ENCODE measurements at places on chromosomes 12 and 14. TPM values are rescaled to one million over a fixed set of nuclear protein-coding genes. Genes with fewer than 3 reads are reported as not detected.

AJUBA gene
- 5.7 TPM for total RNA-seq

CLEC1B gene
- total RNA-seq = not detected

KRT2 gene
- total RNA-seq = not detected

GSC gene
- not detected for total RNA-seq

SLC8A3 gene
- 0.06 TPM for total RNA-seq

ATP23 gene
- total RNA-seq = 6.8 TPM

A2M gene
- total RNA-seq = 503 TPM

COCH gene
- 0.38 TPM for total RNA-seq

DNA sequence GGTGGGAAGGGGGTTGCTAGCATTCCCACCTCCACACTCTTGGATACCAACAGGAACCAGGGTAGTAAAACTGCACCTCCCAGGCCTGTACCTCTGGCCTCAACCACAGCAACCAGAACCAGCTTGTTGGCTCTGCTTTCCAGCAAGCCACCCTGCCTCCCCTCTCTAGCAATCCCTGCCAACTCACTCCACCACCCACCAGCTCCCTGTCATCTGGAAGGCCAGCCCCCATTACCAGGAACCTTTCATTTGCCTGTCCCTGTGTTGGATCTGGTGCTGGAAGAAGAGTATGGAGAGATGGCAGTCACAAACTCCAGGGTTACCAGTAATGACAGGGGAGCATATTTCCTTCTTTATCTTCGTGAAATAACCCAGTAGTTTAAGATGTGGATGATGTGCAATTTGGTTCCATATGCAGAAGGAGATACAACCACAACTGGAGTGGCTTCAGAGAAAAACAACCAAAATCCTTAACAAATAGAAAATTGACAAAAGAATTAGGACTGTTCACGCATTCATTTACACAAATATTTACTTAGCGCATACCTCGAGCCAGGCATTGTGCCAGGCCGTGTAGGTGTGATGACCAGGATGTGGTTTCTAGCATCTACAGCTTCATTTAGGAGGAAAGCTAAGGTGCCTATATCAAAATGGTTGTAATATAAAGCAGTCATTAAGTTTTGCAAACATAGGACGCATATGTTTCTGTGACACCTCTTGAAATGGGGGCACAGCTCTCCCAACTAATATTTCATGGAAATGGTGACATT, 3.4 kb downstream of the B4GALNT3 start:
- DNase-seq = no peak

- DNase-seq = no peak
These were observed 87.6 kb downstream of the GCH1 start for GRCh38 chr14:54815016-54815415.

GRCh38 chr12:7142056-7142644, 12.0 kb downstream of the CLSTN3 start:
- no peak for DNase-seq

DNA sequence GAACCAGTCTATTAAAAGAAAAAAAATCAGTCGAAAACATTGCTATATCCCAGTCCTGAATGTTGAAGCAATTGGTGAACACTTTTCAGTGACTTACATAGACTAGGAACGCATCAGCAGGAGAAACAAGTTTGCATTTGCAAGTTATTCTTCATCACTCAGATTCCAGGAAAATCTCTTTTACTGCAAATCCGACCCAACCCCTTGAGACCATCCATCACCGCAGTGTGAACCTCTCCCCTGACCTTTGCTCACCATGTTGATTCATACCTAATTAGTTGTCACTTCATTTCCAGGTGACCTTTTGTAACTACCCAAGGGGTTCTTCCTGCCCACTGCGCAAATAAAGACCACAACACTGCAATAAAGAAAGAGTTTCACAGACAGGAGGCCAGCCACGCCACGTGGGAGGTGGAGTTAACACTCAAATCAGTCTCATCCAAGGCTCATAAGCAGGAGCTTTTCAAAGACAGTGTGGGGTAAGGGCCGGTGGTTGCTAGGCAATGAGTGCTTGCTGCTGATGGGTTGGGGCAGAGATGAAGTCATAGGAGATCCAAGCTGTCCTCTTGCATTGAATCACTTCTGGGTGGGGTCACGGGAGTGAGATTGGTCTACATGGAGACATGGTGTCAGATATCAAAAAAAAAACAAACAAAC, 241.3 kb upstream of the TMEM132C start:
- DNase-seq = no peak

DNA sequence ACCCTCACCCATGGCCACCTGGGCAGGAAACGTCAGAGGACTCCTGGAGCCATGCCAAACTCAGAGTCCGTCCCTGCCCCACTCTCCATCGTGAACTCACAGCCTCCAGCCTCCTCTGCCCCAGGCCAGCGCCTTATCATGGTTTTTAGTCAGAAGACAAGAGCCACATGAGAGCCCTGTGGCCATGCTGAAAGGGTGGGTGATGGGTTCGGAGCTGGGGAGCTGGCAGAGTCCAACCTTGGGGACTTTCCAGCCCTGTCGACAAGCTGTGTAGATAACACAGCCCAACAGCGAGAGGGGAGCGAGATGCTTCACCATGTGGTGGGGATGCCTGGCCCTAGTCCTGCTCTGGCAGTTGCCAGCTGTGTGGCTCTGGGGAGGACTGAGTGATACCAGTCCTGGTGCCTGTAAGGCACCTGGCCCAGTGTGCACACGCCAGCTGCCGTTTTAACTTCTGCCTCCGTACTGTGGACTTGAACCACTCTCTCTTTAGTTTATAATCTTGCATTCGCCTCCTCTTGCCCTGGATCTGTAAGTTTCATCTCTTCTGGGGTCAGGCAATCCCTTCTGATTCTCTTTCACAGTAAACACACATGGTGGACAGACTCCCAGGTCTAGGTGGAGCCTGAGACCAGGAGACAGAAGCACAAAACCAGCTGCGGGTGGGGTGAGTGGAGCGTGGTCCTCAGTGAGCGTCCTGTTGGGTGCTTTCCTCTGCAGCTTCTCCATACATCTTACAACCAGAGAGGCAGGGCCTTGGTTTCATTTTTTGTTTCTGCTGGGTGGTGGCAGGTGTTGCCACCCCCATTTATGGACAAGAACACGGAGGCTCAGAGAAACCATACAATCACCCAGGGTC, 55.3 kb downstream of the RIN3 start:
- peak; percentile 82 for DNase-seq

GRCh38 chr14:89491711-89492381, 74.8 kb upstream of the FOXN3 start:
- no peak for DNase-seq

DNA sequence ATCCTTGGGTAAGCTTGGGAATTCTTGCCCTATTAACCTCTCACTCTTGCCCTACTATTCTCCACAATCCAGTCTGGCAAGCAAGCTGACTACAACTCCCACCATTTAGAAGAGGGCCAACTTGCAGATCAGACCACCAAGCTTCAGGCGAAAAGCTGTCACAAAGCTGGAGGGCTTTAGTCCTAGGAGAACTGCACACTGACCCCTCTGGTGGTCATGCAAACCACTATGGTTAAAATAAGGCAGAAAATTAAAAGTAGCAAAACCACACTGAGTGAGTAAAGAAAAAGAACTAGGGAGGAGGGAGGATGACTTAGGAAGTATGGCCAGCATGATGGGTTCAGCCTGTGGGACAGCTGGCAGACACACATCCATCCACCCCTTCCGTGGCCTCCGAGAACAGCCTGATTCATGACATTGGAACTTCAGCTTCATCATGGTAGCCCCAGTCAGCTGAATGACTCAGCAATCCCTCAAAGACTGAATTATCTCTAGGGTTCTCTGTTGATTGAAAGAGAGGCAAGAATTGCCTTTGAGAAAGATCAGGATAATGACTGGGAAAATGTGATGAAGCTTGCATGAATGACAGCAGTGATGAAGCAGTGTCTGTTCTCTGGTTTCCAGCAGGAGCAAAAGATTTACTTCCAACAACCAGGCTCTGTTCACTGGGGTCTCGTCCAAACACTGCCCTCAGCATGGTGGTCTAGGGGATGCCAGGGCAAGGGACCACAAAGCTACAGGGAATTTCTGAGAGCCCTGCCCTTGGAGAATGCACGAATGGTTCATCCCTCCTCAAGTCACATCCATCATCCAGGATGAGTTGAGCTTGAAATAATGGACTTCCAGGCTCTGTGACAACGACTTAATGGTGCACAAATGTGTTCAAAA, 24.4 kb downstream of the PITPNM2 start:
- no peak for DNase-seq

DNA sequence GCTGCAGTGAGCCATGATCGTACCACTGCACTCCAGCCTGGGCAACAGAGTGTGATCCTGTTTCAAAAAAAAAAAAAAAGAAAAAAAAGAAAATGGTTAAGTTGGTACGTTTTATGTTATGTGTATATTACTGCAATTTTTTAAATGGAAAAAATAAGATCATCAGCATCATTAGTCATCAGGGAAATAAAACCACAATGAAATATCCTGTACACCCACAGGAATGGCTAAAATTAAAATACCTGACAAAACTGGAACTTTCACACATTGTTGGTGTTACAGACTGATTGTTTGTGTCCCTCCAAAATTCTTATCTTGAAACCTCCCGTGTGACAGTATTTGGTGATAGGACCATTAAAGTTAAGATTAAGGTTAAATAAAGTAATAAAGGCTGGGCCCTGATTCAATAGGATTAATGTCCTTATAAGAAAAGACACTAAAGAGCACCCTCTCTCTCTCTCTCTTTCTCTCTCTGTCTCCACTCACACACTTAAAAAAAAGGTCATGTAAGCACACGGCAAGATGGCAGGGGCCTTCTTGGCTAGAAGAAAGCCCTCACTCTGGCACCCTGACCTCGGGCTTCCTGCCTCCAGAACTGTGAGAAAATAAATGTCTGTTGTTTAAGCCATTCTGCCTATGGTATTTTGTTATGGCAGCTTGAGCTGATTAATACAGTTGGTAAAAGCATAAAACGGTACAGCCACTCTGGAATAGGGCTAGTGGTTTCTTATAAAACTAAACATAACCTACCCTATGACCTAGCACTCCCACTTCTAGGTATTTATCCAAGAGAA, 48.3 kb upstream of the ZFP36L1 start:
- no peak for DNase-seq

DNA sequence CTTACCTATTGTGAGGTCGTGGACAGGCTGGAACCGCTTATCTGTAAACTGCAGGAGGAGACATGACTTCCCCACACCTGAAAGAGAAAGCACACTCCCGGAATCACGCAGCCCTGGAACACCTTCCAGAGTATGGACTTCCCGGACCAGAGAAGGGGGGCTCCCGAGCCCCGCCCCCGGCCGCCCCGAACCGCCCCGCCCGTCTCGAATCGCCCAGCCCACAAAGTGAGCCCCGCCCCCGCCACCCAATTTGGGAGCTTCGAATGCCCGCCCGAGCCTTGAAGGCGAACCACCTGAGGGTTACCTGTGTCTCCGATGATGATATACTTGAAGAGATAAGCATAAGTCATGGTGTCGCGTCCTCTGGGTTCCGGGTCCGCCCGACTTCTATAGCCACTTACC, 235 bp downstream of the RAB2B start:
- peak; percentile 95 for DNase-seq

GRCh38 chr14:92603309-92604242, 90.0 kb downstream of the RIN3 start:
- no peak for DNase-seq

DNA sequence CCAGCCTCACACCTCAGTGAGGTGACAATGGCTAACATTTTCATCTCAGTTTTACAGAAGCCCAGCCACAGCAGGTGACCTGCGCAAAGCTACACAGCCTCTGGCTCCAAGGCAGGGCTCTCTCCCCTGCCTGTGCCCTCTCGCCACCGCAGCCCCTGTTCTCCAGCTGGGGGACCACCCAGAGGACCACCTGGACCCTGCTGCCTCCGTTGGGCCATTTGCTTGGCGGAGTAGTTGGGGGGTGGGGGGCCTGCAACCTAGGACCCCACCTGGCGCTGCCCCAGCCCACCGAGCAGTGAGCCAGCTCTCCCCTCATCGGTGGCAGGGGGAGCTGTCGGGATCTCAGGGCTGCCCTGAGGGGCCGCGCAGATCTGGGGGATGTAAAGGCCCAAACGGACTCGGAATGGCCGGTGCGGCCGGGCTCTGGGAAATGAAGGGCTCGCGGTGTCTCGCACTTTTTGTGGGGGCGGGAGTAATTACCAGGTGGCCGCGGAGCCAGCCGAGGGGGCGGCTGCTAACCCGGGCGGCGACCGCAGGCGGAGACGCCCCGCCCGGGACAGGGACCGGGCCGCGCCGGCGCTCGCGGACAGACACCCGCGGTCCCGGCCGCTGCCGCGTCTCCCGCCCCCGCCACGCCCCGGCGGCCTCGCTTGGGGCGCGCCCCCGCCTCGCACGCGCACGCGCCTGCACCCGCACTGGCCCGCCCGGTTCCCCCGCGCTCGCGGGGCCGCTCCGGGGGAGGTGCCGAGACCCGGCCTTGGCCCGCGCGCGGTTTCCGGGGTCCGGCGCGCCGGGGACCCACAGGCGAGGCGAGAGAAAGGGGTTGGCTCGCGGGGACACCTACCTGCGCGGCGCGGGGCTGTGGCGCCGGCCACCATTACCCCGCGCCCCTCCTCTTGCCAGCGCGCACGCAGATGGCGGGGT, 8.6 kb upstream of the GPR68 start:
- DNase-seq = peak; percentile 81

DNA sequence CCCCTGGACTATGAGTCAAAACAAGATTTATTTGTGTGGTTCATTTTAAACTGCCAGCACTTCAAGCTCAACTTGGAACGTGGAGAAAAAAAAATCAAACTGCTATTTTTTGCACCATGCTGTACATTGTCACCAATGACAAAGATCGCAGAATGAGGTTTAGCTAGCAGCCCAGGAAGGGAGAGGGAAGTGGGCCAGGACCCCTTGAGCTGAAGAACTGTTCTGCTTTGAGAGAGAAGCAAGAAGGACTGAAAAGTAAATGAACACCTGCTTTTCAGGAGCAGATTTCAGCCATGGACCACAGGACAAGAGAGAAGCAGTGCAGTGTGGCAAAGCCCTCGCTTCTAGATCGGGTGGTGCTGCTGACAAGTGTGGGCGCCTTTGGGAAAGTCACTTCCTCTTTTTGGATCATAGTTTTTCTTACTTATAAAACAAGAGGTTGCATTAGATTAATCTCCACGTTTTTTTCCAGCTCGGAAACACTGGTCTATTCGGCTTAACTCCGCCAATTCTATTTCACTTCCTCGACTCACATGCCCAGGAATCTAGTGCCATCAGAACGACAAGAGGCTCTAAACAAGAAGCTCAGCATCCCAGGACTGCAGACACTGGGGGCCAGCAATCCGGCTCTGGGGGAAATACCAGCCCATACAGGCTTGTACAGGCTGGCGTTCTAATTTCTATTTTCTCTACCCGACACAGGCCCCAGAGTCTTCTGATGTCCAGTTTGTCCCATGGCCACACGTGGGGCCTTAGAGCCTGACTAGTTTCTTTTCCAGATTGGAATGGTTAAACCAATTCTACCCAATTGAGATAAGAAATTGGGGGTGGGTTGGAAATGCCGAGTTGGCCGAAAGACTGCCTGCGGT, 129.9 kb downstream of the CRACR2A start:
- no peak for DNase-seq

DNA sequence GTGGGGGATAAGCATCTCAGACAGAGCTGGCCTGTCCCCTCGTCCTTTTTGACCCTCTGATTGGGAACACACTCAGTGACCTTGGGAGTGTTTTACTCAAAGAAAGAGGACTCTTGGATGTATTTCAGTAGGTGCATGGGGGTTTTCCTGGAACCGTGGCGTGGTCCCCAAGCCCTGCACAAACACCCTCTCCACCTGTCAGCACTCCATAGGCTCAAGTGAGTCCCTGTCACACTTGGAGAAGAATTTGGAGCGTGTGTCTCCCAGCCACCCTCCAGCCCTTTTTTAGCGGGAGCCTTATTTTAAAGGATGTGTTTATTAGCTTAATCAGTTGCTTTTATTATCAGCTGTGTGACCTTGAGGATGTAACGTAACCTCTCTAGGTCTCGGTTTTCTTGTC, 37.3 kb upstream of the TBX3 start:
- DNase-seq = no peak
